ENCODE measurements at places on chromosomes 3 and 15.

- DNase-seq, result no peak
These were observed 82.8 kb upstream of the CPNE4 start for GRCh38 chr3:132117642-132118041.

- no peak for DNase-seq
These were observed 139.8 kb upstream of the SEMA6D start for GRCh38 chr15:47577461-47577860.

DNA sequence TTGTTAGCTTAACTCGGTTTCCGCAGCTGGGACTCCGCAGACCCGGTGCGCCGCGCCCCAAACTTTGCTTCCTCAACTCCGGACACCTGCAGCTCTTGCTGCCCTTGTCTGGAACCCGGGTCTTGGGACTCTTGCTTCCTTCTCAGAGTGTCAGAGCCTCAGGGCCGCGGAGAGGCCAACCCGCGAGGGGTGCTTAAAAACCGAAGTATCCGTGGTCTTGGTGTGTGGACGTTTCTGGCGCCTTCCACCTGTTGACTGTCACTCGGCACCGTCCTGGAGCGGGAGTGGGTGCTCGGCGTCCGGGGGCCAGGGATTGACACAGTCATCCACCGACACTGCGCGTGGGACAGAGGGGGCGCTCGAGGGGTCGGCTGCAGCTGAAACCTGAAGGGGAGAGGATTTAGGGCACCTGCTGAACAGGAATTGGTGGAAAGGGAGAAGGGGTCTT is 386 bp downstream of the SQOR start:
- DNase-seq, result peak; percentile 53

GRCh38 chr3:124904835-124905492 is 17.8 kb upstream of the ITGB5 start:
- no peak for DNase-seq

DNA sequence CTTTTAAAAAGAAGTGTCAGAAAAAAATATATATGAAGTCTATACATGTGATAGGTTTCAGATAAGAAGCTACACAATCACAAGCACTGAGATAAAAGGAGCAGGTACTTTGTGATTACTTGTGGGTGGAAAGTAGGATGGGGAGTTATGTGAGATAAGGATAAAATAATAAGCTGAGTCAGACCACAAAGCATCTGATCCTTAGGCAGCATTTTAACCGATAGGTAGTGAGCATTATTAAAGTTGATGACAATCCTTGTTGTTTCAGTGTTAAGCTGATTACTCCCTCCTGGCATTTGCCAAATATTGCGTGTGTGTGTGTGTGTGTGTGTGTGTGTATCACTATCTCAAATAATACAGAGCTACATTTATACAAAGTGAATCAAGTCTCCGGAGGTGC is 483.1 kb downstream of the NAALADL2 start:
- DNase-seq, result no peak

DNA sequence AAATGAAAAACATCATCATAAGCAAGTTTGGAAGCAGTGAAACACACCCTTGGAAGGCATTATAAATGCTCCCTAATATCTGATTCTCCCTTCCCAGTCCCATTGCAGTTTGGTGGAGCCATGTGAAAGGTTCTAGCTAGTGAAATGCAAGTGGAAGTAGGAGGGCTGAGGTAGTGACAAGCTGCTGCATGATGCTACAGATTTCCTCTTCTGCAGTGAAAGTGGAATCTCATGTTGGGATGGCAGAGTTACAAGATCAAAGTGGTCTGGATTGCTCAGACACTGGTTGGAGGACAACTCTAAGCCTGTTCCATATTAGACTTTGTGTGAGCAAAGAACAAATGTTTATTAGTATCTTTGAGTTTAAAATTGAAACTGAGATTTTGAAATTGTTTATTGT is 3.3 kb upstream of the PDCD6IP start:
- no peak for DNase-seq

- DNase-seq, result no peak
These were observed 76.3 kb upstream of the COL8A1 start for GRCh38 chr3:99562138-99562537.

- DNase-seq, result no peak
These were observed 20.2 kb downstream of the SIN3A start for GRCh38 chr15:75431270-75431669.

DNA sequence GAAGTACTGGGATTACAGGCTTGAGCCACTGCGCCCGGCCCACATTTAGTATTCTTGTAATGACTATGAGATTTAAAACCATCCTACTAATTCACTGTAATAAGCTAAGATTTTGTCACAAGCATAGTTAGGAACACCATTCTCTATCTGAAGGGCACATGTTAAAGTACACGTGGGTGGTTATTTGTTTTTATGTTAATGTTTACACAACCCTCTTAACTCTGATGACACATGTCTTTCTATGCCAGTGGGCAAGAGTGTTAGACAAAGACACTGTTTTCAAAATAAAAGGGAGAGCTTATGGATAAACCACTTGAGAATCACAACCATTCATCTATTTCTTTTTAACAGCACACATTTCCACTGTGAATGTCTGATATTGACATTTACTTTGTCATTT is 537.6 kb upstream of the IL12A start:
- no peak for DNase-seq

- DNase-seq, result no peak
These were observed 7.4 kb downstream of the TBC1D23 start for GRCh38 chr3:100268156-100268555.

DNA sequence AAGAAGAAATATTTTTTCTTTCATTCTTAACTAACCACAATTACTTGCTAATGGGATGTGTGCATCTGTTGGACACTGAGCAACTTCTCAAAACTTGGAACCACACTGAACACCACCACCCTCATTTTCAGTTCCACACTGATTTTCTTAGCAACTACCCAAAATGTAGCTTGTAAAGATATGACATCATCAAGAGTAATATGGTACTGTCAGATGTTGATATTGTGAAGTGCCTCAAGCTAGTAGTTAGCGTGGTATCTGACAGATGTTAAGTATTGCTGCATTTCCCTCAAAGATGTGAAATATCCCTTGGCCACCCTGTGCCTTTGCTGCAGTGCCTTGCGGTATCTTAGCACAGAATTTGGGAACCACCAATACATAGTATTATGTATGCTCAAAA is 9.3 kb downstream of the RFTN1 start:
- DNase-seq, result no peak

DNA sequence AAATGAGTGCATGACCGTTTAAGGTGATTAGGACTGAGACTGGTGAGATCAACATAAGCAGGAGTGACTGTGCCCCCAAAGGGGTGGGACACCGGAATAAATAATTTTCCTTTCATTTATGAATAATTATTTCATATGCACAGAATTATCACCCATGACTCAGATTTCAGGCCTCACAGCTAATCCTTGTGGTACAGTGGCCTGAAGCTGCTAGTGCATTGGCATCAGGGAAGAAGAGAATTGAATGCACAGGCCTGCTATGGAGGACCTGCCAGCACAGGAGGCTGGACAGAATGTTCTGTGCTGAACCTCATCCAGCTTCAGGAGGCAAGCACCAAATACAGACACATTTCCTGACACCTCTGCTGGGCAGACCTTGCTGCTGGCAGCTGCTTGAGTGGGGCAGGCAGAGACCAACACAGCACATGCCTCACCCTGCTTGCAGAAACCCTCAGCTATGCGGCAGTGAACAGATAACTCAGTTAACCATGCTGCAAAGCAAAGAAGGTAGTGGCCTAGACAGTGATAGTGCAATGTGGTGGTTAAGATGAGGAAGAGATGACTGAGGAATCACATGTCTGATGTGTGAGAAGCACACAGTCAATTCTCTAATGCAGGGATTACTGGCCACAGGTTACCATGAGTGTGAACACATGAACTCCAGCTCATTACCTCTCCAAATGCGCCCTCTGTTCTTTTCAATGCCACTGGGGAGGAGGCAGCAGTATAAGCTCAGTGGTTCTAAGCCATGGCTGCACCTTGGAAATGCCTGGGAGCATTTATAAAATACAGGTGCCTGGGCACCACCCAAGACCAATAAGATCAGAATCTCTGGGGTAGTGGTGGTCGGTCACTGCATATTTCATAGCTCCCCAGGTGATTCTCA is 68.1 kb upstream of the SCN5A start:
- no peak for DNase-seq

GRCh38 chr3:106842151-106842550 is 535.1 kb upstream of the CCDC54 start:
- no peak for DNase-seq

GRCh38 chr15:40904552-40905201 is 10.4 kb downstream of the VPS18 start:
- DNase-seq, result no peak

DNA sequence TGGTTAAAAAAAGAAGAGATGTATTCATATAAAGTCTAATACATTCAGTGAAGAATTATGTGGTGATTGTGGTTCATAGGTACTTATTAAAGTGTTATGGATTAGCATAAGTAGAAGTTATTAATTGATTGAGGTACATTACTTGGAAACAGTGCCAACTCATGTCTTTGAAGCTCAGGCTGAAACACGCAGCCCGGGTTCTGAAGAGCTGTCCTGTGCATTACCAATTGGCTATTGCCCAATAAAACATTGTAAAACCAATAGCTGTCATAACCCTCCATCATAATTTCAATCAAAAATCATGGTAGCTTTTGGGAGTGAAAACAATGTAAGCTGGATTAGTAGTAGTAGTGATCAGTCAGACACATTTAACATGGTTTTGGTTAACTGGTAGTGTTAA is 560.1 kb downstream of the MCTP2 start:
- no peak for DNase-seq

DNA sequence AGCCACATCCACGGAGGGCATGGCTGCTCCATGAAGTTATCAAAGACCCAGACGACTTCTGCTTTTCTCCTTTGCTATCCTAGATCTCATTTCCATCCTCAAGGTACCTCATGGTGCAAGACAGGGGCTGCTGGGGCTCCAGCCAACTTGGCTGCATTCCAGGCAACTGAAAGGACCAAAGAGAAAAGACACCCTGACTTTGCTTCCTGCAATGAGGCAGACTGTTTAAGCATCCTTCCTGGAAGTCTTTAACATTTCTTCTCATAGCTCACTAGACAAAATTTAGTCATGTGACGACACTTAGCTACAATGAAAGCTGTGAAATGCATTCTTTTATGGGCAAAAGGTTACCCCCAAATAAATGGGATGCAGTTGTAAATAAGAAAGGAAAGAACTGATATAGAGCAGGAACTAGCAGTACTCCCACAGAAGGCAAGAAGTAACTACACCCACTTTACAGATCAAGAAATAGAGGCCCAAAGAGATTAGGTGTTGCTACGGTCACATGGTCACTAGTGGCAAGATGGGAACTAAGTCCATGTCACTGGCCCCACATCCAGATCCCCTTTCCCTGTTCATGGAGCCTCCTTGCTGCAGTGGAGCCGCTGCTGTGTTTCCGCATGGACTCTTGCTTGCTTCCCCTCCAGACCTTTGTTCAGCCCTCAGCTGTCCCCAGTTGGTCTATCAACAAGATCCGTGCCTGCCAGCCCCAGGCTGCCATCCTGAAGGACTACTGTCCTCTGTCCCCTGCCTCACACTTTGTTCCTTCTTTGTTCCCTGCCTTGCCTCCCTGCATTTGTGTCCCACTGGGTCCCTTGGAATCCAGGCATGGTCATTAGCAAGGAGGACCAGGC is 107.0 kb downstream of the XXYLT1 start:
- no peak for DNase-seq

- no peak for DNase-seq
These were observed 287.7 kb downstream of the RORA start for GRCh38 chr15:60941448-60941847.

DNA sequence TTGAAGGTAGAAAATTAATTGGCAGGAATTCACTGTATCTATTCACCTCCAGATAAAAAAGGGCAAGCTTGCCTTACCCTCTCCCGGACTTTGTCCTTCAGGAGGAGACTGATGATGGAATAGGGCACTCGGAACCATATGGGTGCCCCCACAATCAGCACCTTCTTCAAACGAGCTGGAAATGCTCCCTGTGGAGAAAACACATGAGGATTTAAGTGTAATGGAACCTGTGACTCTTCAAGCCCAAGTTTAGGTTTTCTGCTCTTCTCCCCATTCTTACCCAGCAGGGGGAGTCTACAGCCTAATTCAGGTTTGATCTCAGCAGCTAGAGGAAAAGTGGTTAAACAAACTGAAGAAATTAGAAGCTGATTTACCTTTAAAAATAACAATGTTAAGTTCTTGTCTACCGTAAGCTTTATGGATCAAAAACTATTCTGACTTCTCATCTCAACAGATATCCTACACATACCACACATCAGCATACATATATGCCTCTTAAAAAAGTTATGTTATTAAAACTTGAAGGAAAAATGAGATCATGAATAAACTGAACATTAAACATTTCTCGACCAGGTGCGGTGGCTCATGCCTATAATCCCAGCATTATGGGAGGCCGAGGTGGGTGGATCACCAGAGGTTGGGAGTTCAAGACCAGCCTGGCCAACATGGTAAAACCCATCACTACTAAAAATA is 57.5 kb upstream of the SIN3A start:
- peak; percentile 61 for DNase-seq

DNA sequence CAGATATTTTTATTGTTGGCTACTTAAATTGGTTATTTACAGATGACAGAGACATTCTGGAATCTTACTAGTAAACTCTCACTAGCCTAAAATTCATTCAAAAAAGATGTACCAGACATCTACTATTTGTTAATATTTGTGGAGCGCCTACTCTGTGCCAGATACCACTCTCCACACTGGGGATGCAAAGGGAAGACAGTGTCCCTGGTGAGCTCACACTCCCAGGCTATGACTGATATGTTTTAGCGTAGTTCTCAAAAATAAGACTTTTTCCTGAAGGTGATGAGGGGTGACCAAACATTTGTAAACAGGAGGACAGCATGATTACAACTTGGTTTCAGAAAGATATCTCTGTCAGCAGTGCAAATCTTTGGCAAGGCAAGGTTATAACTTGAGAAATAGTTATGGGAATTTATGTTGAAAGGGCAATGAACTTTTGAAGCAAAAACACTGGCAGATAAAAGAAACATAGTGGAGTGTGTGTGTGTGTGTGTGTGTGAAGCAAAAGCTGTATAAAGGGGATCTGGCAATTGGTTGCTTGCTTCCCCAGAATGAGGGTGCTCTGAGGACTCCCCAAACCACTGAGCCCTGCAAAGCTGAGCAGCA is 51.2 kb downstream of the HACD2 start:
- no peak for DNase-seq

DNA sequence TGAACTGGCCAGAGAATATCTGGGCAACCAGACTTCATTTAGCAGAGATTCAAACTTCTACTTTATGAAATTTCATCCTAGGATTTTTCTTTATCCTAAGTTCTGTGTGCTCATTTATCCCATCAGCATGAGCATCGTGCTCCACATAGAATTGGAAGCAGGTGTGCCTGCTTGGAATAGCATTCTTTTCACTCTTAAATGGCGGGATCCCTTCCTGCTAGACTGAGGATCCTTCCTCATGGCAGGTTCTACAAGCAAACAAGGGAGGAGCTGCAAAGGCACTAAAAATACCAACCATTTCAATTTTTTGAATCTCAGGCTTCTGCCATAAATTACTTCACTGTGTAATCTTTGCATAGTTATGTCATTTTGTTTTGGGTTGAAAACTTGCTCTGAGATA is 74.6 kb upstream of the FLNB start:
- no peak for DNase-seq

DNA sequence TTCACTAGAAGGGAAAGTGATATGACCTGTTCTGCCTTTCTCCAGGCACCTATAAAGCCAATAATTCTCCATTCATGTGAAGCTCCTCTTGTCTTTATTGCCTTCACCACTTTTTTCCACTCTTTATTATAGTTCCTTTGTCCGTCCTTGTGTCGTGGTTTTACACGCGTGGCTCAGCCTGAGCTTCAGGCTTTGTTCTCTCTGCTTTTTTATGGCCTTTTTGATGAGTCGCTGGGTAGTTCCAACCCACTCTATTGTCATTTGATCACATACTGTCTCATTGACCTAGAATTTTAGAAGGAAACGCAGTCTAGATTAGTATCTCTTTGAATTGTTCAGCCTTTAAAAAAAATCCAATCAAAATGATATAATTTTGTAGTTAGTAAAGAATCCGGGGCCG is 403.2 kb downstream of the PTPRG start:
- no peak for DNase-seq
